ENCODE measurements at places on chromosomes 13 and 19.
A peak's percentile ranks its signal among the peaks of the same experiment; 100 is the strongest.

DNA sequence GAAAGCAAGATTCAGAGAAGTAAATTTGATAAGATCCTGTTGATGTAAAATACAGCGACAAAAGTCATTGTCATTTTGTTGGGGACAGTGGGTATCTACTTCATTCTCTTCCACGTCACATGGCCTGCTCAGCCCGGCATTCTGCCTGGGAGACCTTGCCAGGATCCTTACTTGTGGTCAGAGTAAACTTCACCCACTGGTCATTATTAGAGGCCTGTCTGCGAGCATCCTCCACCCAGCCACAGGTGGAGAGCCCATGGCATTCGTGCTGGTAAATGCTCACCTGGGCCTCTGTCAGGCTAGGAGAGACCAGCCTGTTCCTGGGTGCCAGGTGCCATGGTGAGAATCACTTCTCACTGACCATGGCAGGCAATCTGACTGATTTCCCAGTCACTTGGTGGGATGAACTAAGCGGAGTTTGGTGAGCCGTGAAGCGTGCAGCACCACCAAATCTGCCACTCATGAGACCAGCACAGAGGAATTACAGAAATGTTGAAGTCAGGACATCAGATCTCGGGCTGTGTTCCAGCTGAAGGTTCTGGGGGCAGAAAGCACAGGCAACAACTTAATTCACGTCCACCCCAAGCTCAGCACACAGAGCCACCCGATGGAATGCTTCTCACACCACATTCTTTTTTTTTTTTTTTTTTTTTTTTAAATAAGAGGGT lies 107.0 kb downstream of the SIPA1L3 start:
- no peak for DNase-seq

GRCh38 chr13:107864543-107865317 lies 350.6 kb downstream of the LIG4 start:
- DNase-seq: peak; percentile 55

- DNase-seq: no peak
These were observed 12.6 kb downstream of the KLC3 start for GRCh38 chr19:45352914-45353796.

DNA sequence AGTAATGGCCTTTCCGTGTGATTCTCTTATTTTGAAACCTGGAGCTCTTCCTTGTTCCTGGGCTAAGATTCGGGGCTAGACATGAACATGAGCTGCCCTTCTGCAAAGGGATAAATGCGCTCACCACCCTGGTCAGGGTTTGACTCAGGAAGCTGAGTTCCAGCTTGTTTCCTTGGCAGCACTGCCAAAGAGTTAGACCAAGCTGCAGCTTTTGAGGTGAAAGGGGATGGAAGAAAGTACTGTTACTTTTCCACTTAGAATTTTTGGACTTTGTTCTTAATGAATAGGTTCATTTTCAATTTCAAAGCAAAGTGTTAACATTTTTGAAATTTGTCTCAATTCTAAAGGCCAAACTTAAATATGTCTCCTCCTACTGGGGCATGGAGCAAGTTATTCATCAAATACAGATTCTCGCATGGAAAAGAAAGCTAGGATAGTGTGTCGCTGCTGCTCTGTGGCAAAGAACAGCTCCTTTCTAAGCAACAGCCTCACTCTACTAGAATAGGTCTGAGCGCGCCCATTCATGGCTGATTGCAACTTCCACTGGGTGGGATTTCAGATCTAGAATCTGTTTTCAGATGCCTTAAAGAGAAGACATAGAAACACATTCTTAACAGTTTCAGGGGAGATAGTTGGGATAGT lies 2.2 kb downstream of the RGCC start:
- no peak for DNase-seq
